ENCODE measurements at places on chromosomes 12 and 14.

DNA sequence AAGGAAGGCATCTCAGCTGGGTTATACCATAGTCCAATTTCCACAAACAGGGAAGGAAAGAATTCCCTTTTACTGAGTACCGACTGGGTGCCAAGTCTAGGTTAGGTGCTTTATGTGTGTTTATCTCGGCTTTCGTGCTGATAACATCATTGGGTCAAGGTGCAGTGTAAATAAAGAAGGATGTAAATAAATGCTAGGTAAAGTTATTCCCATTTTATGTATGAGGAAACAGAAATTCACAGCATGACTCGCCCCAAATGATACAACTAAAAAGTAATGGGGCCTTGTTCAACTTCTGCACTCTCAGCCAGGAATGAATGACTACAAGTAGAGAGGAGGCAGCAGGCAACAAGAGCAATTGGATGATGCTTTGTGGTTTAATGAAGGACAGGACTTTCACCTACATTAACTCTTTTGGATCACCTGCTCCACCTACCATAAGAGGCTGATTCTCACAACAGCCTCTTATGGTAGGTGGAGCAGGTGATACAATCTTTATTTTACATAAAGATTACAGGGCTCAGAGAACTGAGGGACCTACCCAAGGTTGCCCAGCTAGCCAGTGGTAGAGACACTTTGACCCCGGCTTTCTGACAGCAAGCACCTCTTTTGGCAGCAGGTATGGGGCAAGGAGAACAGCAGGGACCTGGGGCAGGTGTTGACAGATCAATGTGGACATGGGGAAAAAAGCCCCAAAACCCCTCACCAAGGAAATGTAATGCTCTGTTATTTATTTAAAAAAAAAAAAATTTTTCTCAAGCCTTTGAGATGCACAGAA lies 213.4 kb upstream of the NUDT4 start:
- no peak for DNase-seq

DNA sequence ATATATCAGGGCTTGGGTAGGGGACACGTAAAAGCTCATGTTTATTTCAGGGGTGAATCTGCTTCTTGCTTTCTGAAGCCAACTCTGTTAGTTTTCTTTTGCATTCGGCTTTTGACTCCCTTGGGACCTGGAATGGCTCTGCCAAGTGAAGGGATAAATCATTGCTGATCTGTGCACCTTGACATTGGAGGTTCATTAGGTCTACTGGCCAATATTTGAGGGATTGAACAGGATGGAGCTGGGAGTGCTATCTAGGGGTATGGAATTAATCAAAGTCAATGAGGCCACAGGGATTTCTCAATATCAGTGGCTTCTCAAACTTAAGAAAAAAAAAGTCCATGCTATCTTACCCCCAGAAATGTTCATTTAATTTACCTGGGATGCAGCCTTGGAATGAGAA lies 203.5 kb upstream of the RMST start:
- DNase-seq = no peak

DNA sequence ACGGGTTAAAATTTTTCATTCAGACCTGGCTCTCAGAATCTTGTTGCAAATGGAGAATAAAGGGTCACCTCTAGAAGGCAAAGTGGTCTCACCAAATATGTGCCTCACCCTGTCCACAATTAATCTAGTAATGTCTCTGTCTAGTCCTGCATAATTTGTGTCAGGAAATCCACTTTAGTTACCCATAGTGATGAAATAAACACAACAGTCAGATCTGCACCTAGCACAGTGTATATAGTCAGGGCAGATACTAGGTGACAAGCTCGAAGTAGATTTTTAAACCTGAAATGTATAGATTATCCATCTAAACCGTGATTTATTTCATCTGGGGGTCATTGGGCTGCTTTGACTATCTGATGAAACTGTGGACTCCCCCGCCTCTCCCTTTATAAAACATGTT lies 15.9 kb upstream of the FLVCR2 start:
- DNase-seq = no peak

DNA sequence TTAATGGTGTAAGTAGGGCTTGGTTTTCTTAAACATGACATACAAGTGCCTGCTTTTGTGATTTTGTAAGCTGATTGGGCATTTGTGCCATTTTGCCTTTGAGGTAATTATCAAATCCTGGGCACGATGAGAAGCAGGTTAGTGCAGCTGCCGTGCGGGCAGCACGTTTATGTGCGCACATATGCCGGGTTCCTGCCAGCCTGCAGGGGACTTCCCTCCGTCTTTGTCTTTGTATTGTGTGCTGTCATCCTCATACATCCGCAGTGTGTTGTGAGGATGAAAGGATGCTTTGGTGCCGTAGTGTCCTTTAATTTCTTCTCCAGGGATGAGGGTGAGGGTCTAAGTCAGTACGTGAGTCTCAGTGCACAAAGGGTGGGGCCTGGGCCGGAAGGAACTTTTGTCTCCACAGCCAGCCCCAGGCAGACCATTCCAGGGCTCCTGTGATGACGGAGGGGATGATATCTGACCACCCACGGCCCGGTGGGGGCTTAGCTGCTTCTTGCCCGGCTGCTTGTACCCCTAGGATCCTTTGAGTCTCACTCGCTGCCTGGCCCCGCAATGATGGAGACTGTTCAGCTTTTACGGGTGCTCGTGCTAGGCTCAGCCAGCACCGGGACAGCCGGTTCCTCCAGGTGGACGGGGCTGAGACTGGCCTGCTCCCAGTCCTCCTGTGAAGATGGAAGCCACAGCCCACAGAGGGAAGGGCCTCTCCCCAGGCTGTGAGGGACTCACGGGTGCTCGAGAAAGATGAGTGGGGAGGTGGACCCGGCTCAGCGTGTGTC lies 54.6 kb downstream of the ADGRD1 start:
- no peak for DNase-seq

GRCh38 chr12:104469066-104469465 lies 12.3 kb downstream of the CHST11 start:
- DNase-seq = no peak

- no peak for DNase-seq
Measured at GRCh38 chr12:125346362-125346761, 281.1 kb downstream of the AACS start.

DNA sequence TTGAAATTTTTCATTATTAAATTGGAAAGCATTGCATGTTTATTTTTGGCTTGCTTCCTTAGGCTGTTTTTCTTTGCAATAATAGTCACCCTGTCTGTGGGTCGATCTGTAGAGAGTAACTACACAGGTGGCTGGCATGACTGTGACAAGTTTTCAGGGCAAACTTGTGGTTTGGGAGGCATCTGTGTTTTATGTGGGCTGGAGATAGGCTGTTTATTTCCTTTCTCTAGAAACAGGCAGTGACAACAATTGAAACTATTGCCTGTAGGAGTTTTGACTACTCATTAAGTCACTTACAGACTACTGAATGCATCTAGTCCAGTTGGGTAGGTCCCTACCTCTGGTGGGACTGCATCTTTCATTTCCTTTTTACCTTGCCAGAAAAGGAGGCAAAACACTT lies 155.6 kb downstream of the DYRK2 start:
- peak; percentile 23 for DNase-seq

DNA sequence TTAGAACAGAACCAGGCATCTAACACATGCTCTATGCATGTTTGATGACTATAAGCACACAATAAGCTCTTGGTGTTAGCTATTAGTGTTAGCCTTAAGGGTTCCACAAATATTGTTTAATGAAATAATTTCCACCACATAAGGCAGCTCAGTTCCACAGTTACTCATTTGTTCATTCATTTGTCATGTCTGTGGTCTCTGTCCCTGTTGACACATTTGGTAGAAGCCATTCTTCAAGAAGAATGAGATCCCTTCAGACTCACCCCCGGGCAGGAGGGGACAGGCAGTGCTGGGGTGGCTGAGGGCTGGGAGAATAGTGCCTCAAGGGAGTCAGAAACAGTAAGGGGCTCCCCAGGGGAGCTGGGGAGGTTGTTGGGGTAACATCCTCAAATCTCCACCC lies 3.7 kb upstream of the FAIM2 start:
- no peak for DNase-seq

GRCh38 chr12:18922851-18923250 lies 184.9 kb downstream of the CAPZA3 start:
- no peak for DNase-seq

- no peak for DNase-seq
Measured at GRCh38 chr12:44000309-44000952, 164.6 kb downstream of the TMEM117 start.

DNA sequence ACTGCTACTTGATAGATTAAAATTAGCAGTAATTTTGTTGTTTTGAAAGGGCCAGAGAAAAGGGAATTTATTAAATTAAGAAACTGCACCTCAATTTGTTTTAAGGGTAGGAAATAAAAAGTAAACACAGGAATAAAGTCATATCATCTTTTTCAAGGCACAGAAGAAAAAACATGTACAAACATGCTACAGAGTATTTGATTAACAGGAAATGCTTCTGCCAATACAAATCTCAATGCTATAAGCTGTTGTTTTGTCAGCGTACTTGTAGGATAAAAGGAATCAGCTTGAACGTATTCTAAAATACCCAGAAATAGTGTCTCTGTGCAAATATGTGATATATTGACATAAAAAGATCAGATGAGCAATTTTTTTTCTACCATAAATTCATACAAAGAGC lies 474.0 kb upstream of the MGAT4C start:
- no peak for DNase-seq

DNA sequence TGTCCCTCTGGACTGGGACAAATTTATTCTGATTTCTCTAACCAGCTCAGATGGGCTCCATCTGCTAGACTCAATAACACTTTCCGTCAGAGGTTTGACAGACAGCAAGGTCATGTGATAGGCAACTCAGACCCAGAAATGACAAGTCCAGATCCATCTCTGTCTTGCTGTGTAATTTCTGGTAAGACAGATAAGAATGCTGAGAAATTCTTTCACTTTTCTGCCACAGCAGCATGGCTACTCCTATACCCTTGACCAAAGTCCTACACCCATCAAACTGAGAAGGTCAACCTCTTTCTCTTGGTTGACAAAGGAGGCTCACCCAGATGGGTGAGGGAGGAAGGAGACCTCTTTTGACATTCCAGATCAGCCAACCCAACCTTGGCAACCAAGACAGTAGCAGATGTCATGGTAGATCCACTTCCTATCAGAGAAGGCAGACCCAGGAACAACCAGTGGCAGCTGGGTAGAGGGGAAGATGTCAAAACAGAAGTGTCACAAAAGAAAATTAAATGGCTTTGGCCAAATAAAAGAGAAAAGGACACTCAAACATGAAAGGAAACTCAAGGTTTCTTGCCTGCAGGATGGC lies 36.9 kb upstream of the PRKAB1 start:
- DNase-seq = no peak

DNA sequence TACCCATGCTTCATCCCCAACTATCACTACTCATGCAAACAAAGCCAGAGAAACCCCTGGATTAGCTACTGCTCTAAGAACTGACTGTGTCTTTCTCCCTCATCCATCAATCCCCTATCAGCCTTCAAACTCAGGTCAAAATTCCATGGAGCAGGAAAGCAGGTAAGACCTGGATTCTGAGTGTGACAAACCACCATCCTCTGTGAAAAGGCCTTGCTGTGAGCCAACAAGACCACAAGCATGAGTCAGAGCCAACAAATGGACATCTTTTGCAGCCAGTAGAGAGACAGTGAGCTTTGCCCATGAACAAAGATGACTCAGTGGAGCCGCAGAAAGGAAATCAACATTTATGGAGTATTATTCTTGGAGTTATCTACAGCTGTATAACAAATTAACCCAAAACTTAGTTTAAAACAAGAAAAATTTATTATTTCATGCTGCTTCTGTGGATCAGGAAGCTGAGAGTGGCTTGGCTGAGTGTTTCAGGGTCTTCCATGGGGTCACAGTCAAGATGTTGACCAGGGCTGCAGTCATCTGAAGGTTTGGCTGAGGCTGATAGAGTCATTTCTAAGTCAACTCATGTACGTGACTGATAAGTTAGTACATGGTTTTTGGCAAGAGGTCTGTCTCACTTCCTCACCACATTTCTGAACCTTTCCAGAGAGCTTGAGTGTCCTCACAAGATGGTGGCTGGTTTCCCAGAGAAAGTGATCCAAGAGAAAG lies 61.1 kb downstream of the PITPNM2 start:
- no peak for DNase-seq

DNA sequence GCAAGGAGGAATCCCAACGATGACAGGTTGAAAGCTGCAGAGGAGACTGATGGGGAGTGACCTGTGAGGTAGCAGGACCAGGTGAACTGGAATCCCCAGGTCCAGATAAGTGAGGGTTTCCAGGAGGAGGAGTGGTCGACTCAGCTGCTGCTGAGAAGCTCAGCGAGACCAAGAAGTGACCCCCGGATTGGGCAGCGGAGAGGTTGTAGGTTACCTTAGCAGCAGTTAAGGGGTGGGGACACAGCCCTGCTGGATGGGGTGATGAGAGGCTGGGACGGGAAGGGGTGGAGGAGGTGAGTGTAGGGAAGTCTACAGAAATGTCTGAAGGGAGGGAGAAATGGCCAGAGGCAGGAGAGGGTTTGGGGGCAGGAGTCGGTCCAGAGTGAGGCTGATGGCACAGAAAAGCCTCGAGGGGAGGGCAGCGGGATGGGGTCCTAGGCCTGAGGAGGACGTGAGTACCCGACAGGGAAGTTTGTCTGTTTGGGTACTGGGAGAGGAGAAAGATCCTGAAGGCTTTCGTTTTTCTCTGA lies 2.6 kb upstream of the RCOR1 start:
- no peak for DNase-seq

GRCh38 chr12:94267537-94267872 lies 119.1 kb downstream of the PLXNC1 start:
- no peak for DNase-seq

DNA sequence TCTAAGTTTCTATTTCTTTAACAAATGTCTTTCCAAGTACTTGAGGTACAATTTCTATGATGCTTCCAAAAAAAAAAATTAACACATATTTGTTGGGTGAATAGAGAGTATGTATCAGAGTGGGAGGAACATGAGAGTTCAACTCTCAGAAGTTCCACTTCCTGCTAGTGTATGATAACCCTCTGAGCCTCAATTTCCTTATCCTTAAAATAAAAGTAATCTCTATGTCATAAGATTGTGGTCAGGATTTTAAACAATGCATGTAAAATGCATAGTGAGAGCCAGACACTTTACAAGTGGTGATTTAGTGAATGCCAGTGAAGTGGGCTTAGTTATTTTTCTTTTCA lies 270.3 kb upstream of the AMIGO2 start:
- DNase-seq = no peak

DNA sequence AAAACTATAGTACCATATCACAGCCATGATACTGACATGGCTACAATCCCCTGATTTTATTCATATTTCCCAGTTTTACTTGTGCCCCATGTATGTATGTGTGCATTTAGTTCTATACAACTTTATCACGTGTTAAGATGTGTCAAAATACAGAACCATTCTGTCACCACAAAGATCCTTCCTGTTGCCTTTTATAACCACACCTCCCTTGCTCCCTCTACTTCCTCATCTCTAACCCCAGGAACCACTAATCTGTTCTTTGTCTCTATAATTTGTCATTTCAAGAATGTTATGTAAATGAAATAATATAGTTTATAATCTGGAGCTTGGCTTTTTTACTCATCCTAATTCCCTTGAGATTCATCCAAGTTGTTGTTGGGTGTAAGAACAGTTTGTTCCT lies 358.4 kb downstream of the DPF3 start:
- no peak for DNase-seq

DNA sequence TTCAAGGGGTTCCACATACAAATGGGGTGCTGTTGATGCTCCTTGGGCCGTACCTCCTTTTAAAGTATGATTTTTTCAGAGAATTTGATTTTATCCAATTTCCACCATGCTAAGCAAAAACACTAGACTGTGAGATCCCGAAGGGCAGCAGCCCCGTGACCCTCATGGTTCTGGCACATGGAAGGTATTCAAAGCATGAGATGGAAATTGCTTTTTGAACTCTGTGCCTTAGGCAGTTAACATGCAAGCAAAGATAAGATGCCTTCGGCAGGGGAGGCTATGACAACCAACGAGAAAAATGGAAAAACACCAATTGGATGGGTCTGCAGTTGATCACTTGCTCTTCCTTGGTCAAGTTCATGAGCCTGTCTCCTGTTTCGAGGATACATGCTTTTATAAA lies 120.8 kb upstream of the DIO3 start:
- DNase-seq = no peak
